CD4-positive, alpha-beta T cell treated with Interleukin-4 for 1 hour (primary cell): ENCODE measurements at places on chromosomes 2 and 18.

GRCh38 chr2:122414902-122415301, 659.5 kb downstream of the TSN start:
- DNase-seq = no peak

DNA sequence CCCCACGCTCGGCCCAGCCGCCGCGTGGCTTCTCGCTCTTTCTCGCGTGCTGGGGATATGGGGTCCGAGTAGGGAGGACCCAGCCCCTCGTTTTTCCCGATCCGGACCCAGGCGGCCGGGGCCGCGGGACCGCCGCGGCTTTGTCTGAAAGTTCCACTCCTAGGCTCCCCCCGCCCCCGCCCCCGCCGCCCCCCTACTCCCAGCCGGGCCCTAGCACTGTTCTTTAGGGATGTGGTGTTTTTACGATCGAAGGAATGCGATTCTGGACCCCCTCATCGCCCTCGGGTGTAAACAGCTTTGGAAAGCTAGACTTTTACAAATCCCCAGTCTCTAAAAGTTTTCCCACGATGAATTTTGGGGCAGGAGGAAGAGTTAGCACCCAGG, 819 bp downstream of the TGIF1 start:
- DNase-seq = no peak

DNA sequence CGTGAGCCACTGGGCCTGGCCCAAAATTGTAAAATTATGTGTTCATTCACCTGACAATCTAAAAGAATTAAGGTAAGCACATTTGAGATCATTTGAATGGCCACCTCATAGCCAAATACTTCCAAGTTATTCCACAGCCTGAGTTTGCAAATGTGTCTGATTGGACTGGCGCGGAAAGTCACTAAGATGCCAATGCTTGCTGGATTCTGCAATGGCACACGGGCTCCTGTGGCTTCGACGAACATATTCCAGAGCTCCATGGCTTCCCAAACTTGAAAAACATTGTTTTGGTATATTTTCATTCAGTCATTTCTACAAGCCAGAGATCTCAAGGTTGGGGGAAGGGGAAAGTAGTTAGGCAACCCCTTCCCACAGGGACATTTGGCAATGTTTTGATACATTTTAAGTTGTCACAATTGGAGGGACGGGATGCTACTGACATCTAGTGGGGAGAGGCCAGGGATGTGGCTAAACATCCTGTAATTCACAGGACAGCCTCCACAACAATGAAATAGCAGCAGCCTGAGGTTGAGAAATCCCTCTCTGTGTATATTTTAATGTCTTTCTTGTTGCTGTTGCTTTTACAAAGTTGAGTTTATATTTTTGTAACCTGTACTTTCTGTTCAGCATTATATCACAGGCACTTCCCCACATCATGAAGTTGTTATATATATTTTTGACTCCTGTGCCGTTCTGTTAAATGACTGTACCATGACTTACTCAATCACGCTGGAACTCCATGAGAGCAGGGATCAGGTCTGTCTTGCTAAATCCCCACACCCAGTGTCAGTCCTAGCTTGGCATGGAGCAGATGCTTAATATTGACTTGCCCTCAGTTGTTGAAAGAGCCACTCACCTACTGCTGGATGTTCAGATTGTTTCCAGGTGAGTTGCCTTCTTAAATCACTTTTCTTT, 56.9 kb downstream of the COL4A4 start:
- DNase-seq = no peak

- DNase-seq = no peak
These were observed 427.9 kb downstream of the TXNL1 start for GRCh38 chr18:56210520-56210919.

DNA sequence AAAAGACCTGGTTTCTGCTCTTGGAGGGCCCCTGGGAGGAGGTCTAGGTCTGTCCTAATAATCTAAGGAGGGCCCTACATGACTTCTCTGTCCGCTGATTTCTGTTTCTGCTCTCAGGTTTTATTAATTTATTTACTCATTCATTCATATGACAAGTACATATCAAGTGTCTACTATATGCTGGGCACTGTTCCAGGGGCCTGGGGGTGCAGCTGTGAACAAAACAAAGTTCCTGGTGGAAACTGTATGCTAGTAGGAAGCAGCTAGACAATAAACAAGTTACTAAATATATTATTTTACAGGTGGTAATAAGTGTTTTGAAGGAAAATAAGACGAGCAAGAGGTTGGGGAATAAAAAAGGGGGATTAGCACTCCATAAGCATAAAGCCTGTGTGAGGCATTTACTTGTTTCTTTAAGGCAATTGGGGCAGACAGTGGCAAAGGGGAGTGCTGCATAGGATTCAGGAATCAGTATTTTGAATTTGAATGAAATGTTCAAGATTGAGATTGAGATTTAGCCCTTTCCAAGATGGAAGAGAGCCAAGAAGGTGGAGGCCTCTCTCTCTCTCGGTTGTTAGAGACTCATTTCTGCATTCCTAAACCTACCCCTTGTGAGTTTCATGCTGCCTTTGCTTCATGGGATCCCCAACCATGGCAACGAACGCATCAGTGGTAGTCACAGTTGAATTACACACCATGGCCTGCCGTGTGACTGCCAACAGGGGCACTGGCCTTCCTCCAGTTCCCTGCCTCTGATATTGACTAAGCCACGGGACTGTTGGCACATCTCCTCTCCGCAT, 28.3 kb downstream of the DRC1 start:
- no peak for DNase-seq

DNA sequence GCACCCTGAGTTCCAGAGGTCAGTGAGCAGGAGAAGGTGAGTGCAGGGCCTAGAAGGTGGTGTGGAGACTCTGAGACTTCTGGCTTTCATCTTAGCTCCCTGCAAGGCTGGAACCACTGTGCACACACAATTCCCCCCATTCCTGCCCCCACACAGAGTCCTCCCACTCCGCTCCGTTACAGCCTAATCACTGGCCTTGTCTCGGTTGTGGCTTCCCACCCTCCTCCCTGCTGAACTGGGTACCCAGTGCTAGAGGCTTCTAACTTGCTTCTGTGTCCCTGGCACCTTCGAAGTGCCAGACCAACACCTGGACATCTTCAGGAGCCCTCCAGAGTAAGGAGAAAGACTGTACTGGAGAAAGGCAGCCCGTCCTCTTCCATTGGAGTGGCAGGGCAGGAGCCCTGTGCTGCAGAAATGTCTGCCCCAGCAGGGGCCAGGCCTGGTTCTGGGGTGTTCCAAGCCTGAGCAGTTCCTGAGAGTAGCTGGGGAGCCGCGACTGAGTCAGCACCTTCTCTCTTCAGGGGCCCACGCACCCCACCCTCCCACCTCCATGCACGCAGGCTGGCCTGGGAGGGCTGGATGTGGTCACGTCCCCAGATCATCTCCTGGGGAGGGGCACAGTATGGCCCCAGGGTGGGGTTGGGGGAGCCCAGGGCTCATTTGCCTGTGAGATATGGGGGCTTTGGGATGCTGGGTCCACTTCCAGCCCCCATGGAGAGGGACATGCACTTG, 23.4 kb downstream of the CROCC2 start:
- no peak for DNase-seq

DNA sequence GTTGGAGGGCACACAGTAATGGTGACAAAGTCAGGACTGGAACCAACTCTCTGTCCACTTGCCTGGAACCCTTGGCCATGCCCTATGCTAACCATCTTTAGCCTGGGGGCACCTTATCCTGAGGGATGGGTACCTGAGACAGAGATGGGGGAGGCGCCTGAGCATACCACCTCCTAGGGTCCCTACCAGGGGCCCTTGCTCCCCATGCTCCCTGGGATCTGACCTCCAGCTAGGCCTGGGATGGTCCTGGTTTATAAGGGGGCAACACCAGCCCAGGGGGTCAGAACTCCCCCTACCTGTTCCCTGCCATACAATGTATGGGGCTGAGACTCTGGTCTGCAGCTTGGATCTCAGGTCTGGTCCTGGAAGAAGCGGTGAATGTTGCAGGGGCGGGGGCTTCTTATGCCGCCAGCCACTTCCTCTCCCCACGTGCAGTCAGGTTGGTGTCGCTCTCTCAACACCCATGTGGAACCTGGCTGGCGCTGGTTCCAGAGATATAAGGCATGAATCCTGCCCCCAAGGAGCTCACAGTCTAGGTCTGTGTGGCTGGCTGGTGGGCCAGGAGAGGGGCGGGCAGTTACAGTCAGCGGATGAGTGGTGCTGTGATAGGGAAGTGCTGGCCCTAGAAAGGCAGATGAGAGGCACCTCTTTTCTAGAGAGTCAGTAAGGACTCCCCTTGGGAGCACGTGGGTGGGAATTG, 3.8 kb upstream of the TOGARAM2 start:
- DNase-seq = no peak

- DNase-seq = no peak
These were observed 39.5 kb downstream of the CERS6 start for GRCh38 chr2:168495524-168495923.
